ENCODE measurements at places on chromosomes 16 and 17.

- no peak for DNase-seq
Measured at GRCh38 chr16:14321542-14321941, 250.4 kb downstream of the MRTFB start.

GRCh38 chr17:68100000-68100641, 64.6 kb downstream of the KPNA2 start:
- DNase-seq, result no peak

- no peak for DNase-seq
Measured at GRCh38 chr17:20189302-20189701, 180.1 kb downstream of the SPECC1 start.

- DNase-seq, result no peak
Measured at GRCh38 chr17:604765-605164, 109.9 kb downstream of the VPS53 start.

DNA sequence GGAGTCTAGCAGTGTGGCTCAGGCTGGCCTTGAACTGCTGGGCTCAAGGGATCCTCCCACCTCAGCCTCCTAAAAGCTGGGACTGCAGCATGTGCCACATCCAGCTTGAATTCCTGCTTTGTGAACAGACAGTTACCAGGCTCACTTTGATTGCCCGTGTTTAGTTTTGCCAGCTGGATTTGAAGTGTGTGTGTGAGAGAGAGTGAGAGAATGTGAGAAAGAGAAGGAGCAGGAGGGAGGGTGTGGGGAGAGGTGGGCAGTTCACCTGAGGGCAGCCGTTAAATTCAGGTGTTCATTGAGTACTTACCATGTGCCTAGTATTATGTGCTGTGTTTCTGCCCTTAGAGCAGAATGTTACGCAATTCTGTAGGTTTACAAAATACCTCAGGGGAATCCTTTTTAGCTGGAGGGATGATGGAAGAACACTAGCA, 4.7 kb downstream of the DUSP14 start:
- DNase-seq, result no peak

DNA sequence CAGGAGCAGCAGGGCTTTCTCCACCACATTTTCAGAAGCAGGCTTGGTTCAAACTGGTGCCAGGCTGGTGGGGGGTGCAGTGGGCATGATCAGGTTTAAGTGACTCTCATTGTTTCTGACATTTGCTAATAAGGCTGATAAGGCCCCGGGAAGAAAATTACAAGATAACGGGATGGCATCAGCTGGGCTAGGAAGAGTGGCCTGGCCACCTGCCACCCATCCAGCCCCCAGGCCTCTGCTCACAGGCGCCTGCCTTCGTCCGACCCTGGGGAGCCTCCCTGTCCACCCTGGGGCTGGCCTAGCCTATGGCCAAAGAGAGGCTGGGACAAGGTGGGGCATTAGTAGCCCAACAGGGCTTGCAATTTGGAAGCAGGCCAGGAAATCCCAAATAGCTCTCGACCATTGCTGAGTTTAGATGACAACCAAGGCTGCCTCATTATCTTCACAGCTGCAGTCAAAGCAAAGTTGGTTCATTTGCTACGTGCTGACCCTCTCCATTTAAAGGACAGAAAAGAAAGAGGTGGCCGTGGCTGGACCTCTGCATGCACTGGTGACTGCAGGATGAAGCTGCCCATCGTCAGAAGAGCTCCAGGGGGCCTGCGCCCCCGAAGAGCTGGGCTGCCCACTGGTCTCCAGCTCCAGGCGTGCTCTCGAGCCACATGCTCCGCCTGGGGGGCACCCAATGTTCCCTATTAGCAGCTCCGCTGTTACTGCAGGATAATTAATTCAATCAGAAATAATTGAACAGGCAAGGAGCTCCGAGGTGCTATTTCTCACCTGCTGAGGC, 44.9 kb downstream of the PEMT start:
- DNase-seq, result no peak

GRCh38 chr17:35708951-35709350, 22.5 kb upstream of the RASL10B start:
- no peak for DNase-seq
